AML-193 (cell line): ENCODE measurements at places on chromosomes 5 and 9.

- DNase-seq = no peak
These were observed 37.8 kb upstream of the RNF20 start for GRCh38 chr9:101495810-101496209.

DNA sequence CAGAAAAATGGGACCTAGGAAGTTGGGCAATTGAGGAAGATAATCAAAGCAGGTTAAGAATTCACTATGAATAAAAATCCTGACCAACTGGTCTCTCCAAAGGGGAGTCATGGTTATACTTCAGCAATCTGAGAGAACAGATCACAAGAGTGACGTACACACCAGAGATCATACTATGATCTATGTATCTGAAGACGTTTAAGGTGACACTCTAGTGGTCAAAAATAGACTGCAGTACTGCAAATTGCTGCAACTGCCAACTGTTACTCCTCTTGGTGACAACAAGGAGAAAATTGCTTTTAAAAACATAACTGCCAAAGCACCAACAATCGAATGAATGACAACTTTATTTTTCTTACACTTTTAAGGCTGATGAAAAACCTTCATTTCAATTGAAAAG lies 4.9 kb downstream of the AK6 start:
- DNase-seq = peak; percentile 27

DNA sequence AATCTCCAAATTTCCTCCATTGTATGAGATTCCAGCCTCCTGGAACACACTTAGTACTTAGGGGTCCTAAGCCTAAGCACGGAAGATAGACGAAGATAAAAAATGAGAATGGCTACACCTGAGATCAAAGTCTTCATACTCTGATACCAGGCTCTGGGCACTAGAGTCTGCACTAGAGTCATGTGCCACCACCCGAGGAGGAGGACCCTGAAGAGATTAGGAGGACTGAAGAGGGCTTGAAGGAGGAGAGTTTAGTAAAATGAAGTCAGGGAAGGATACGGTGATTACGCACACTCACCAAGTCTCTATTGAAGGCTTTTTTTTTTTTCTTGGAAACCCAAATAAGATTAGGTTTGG lies 573 bp upstream of the SPATA24 start:
- no peak for DNase-seq

DNA sequence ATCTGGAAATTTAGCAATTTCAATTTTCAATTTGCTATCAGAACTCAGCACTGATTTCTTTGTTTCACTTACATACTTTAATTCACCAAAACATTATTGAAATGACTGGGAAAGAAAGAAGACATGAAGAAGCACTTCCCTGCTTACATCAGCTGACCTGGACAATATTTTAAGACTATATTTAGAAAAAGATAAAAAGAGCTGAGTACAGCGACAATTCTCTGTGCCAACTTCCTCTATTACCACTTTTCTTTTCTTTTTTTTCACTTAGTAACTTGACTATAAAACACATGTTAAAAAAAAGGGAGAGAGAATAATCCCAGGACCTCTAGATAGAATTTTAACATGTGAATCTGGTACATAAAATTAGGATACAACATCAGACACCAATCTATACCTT lies 35.6 kb downstream of the MEF2C start:
- no peak for DNase-seq

DNA sequence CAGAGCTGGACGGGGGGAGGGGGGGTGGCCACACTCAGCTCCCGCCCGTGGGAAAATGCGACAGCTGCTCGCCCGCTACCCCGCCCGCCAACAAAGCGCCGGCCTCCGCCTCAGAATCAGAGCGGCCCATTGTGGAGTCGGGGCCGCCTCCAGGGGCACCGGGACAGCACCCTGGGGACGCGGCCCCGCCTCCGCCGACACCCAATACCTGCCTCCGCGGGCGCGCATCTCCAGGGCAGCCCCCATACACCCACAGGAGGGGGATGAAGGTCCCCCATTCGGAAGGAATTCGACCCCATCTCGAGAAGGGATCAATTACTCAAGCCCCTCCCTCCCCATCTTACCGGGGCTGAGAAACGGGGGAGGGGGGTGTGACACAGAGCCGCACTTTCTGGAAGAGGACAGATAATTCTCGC lies 1.3 kb downstream of the NOTCH1 start:
- no peak for DNase-seq

DNA sequence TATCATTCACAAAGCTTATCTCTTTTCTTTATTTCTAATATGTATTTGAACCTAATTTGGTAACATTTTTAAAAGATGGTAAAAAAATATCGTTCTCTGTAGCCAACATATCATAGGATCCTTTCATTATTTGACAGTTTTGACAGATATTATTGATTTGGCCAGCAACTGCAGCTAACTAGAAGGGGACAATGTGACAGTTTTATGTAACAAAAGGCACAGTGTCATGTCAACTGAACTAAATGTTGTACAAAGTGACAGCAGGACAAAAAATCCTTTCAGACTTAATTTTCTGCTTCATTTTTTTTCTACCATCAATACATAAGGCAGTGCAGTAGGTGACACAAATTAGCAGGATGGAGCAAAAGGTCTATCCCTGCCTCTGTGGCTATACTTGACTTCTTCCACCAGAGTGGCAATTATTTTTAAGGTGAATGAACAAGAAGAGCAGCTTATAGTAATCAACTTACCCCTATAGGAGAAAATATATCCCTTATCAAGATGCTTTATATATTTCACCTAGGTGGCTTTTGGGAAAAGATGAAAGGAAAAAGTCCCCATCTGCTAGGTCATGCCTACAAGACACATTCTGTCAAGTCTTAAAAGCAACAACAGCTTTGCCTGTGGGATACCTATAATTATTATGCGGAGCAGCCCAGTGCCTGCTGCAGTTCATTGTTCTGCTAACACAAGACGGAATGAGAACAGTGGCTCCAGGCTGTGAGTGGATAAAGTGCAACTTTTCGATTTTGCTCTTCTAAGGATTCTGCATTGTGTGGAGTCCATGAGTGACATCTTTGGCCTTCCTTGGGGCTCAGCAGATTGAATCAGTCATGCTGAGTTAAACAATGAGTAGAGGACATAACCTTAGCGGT lies 694.9 kb downstream of the ISL1 start:
- no peak for DNase-seq

DNA sequence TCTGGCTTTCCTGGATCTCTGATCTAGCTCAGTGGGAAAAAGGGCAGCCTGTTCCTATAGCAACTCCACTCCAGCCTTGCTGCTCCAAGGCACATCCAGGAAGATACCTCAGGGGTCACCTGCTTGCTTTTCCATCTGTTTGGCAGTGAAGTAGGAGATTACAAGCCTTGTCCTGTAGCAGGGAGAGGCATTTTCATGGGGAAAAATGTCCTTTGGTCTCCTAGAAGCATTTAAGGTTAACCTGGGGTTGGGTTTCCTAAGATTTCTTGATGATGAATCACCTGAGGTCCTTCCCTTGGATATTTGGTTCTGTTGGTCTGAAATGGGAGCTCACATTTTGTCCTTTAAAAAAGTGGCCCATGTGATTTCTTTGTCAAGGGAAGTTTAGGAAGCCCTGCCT lies 1.5 kb upstream of the TMEM174 start:
- no peak for DNase-seq

- no peak for DNase-seq
These were observed 40.2 kb upstream of the LPAR1 start for GRCh38 chr9:111078391-111079038.

GRCh38 chr5:143338658-143339366 lies 64.7 kb downstream of the NR3C1 start:
- no peak for DNase-seq

- DNase-seq = no peak
These were observed 31.7 kb upstream of the LRRC14B start for GRCh38 chr5:159448-160172.

GRCh38 chr9:13186091-13186490 lies 93.4 kb downstream of the MPDZ start:
- DNase-seq = no peak

DNA sequence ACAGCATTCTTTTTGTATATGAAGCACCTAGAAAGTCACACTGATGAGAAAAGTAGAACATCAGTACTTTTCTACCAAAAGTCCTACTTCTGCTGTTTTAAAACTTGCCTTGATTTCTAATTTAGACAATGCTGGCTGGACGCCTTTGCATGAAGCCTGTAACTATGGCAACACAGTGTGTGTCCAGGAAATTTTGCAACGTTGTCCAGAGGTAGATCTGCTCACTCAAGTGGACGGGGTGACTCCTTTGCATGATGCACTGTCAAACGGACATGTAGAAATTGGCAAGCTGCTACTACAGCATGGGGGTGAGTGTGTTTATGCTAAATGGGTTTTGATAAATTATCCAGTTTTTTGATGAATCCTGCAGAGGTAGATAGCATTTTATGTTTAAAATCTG lies 73.5 kb downstream of the SLF1 start:
- no peak for DNase-seq

GRCh38 chr9:19423163-19423562 lies 14.4 kb downstream of the ACER2 start:
- DNase-seq = no peak

GRCh38 chr9:85746309-85746708 lies 4.6 kb upstream of the AGTPBP1 start:
- no peak for DNase-seq

GRCh38 chr5:116084287-116084691 lies 536 bp upstream of the COMMD10 start:
- DNase-seq = peak; percentile 24

DNA sequence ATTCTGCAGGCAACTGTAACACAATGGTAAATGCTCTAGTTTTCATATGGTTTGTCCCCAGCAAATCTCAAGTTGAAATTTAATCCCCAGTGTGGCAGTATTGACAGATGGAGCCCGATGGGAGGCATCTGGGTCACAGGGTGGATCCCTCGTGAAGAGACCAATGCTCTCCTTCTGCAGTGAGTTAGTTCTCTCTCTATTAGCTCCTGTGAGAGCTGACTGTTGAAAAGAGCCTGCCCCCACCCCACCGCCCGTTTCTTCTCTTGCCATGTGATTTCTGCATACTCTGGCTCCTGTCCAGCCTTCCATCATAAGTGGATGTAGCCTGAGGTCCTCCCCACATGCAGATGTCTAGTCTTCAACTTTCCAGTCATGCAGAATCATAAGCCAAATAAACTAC lies 27.0 kb downstream of the IARS1 start:
- DNase-seq = no peak

- no peak for DNase-seq
These were observed 103.8 kb downstream of the GIN1 start for GRCh38 chr5:103016167-103016566.

- no peak for DNase-seq
These were observed 483.5 kb upstream of the CD180 start for GRCh38 chr5:67680099-67680498.

- DNase-seq = no peak
These were observed 60.8 kb downstream of the DMXL1 start for GRCh38 chr5:119131530-119132304.

GRCh38 chr5:72511366-72511765 lies 4.2 kb upstream of the ZNF366 start:
- DNase-seq = no peak

DNA sequence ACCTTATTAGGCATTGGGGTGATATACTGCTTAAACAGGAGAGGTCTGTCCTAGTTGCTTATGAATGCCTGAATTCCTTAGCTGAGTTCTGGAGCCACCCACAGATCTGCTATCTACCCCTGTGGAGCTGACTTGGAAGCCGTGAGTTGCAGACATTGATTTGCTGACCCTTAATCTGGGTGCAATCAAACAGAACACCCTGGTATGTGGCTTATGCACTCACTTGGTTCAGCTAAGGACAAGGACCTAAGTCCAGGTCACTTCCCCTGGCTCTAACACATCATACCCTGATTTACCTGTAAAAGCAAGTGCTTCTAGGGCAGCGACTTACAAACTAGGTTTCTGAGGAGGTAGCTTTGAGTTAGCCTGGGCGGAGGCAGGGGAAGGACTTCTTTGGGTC lies 41.6 kb upstream of the TLR4 start:
- DNase-seq = no peak

GRCh38 chr5:166401391-166401790 lies 1890.1 kb upstream of the WWC1 start:
- no peak for DNase-seq

DNA sequence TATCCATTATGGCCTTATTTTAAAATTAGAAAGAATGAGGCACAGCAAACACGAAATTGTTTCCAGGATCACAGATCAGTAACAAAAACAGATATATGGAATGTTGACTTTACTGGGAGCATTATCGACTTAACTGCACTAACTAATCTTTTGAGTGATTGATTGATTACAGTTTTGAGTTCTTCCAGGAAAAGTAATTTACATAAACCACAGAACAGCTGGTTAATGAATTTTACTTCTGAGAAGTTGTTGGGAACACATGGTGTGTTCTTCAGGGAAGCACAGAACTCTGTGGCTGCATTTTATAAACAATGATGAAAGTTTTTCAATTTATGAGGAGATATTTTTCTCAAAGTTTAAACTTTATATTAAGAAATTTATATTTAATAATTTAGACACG lies 802.4 kb upstream of the ACO1 start:
- no peak for DNase-seq

DNA sequence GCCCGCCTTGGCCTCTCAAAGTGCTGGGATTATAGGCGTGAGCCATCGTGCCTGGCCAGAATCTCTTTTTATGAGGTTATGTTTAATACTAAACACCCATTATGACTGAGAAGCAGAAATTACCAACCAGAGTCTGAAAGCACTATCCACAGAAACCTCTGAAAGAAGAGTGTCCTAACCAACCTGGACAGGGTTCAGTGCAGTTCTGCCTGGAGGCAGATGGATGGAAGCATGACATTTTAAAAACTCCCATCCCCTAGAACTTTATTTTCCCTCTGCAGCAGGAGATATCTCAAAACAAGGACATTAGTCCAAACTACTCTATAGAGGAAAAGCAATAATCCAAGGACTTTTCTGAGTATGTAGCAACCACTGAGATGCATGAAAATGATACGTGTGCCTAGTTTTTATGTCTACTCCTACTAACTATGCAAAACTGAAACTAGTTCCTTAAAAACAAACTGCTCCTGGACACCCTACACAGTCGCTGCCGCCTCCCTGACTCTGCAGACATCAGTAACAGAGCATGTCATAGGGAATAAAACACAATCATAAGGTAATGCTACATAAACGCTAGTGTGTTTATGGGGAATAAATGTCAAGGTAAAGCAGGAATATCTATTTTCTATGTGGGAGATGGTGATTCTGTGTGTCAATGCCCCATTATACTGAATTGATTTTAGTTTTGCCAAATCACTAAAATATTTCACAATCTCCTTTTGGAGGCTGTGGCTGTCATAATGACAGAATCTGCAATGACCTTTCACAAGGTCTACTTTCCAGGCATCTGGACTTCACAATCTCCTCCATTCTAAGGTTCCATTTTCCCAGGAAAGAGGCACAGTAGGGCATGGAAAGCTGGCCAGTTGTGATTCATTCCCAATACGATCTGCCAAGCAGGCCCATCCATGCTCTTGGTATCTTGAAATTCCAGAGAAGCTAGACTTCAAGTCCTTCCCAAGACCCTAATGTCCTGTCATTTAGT lies 122.8 kb downstream of the SIL1 start:
- DNase-seq = peak; percentile 29

DNA sequence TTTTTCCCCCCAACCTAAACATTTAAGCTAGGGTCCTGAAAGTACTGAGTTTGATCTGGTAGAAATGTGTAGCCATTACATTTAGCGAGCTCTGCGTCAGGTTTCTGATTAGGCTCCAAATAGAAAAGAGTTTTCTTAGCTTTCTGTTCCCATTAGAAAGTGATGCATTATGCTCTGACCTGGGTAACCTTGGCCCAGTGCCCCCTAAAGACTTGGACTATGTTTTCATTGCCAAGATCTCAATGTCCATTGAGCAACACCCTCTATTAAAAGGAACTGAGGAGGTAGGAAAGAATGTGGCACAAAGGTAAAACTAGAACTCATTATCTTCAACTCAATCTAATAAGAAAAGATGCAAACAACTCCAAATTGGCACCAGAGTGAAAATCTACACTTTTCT lies 358.9 kb upstream of the PCSK5 start:
- no peak for DNase-seq
